Retinal pigment epithelial cell (primary cell): ENCODE measurements at places on chromosomes 4 and X.
A peak's percentile ranks its signal among the peaks of the same experiment; 100 is the strongest.

DNA sequence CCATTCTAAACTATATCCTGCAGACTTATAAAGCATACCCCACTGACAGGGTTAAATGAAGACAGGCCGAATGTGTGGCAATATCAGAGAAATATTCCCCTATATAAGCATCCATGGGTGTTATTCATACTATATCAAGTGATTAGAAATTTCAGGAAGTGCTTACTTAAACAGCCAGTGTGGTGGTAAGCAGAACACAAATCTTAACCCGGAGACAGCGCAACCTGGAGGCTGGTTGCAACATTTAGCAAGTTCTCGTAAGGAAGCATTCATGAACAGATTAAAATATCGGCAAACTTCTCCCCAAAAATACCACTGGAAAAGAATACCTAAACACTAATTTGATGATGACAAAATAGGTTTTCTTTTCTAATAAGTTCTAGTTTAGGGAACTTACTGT, 261.2 kb downstream of the CBLL2 start:
- DNase-seq = no peak

DNA sequence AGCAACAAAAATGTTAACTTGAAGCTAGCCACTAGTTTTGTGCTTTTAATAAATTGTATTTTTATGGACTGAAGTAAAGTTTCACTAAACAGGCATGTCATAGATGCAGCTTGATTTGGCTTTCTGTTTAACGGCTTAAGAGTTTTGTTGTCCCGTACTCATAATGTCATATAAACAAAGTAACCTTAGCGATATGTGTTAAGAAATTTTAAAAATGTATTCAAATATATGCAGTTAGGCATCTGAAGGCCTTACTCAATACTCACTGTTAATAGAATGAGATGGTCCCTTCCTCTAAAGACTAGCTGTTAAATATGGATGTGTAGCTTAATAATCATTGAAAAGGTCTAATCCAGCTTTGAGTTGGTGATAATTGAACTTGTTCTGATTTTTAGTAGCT, 1.0 kb upstream of the SCLT1 start:
- no peak for DNase-seq

DNA sequence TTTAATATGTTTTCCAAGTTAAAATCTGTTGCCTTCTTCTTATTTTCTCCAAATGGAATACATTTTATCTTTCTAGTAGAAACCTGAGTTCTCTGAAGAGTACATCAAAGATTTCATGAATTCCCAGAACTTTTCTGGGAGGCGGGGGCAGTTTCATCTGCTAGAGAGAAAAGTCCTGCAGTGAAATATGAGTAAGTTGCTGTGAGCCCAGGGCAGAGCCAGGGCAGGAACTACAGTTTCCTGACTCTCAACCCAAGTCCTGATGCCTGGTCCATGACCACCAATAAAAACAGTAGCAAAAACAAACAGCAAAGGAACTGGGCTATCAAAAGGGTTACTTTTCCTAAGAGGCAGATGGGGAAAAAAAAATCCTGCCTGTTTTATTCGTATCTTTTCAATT, 239.4 kb upstream of the CTSO start:
- no peak for DNase-seq

GRCh38 chr4:70703619-70704214, 15.4 kb downstream of the UTP3 start:
- DNase-seq = peak; percentile 46

GRCh38 chr4:151035328-151035727, 20.2 kb upstream of the LRBA start:
- DNase-seq = no peak

- no peak for DNase-seq
Observed at GRCh38 chr4:153246446-153247115, 42.3 kb downstream of the TRIM2 start.

DNA sequence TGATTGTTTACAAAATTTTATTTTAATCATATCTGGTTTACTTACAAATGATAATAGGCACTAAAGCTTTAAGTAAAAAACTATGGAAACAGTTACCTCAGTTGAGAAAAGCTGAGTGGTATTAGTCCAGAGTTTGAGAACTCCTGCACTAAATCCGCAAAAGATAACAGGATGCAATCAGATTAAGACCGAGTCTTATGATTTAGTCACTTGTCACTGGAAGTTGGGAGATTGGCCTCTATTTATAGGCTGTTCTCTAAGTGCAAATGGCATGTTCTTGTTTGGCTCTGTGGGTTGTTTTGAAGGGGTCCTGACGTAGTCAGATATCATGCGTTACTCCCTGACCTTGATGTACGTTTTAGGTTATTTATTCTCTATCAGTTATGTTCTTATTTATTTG, 6.3 kb downstream of the GPAT3 start:
- peak; percentile 51 for DNase-seq

- DNase-seq = no peak
Observed at GRCh38 chr4:40270609-40271008, 64.5 kb upstream of the CHRNA9 start.

DNA sequence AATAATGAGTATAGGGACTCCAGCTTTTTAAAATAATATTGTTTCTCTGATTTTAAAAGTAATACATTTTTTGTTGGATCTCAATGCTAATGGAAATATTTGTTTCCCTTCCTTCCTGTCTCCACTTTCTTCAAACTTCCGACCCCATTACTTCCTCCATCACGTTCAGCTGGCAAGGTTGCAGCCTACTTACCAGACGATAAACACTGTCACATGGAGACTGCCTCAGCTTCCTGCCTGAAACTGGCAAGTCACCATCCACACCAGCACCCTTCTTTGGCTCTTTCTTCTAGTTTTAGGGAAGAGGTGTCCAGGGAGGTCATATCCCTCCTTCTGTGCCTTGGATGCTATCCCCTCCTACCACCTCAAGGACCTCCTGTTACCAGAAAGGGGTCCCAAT, 3.4 kb upstream of the INTU start:
- no peak for DNase-seq

DNA sequence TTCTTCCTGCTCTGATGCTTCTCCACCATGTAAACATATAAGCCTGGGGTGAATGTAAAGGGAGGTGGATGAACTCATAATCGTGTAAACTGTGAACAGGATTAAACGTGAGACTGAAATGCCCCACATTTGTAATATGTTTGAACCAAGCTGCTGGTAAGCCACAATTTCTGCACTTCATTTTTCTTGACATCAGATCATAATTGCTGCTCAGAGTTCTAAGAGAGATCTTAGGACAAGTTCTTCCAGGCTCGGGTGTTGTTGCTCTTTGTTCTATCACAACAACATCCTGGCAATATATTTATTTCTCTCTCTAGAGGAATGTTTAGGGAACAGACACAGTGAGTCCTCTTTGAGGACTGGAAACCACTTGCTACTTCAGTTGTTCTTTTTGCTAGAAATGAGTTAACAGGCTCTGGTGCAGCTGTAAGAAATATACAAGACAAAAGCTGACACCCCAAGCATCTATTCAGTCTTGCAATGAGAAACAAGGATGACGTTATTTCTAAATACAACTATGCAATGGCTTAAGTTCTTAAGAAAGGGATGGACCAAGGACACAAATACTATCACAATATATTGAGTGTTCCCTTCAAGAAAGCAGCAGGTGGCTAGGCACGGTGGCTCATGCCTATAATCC, 59.6 kb downstream of the LNX1 start:
- DNase-seq = no peak

- DNase-seq = no peak
Observed at GRCh38 chrX:48573690-48574269, 504 bp upstream of the RBM3 start.

DNA sequence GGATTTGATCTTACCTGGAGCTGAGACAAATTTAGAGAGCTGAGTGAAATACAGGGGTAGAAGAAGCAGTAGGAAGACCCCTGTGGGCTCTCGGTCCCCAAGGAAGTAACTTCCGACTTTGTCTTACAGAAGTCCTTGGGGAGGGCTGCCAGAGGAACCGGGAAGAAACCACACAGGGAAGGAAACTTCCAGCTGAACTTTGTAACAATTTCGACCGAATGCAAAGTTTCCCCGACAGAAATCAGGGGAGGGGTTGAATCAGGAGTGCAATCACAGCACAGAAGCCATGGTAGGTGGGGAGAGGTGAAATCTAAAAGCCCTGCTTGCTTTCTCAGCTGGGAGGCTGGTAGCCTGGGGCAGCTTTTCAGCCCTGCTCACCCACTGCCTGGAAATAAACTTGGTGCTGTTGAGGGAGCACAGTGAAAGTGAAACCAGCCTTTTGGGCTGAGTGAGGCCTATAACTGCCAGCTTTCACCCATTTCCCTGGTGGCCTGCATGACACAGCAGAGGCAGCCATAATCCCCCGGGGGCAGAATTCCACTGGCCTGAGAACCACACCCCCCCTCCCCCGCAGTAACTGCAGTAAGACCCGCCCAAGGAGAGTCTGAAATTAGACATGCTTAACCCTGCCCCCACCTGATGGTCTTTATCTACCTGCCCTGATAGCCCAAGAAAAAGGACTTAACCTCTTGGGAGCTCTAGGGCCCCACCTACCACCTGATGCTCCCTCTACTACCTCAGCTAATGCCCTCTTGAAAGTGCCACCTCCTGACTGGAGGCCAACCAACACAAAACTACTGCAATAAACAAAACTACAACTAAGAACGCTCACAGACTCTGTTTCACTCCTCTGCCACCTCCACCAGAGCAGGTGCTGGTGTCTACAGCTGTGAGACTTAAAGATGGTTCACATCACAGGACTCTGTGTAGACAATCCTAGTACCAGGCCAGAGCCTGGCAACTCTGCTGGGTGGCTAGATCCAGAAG, 248.2 kb downstream of the PARM1 start:
- no peak for DNase-seq

DNA sequence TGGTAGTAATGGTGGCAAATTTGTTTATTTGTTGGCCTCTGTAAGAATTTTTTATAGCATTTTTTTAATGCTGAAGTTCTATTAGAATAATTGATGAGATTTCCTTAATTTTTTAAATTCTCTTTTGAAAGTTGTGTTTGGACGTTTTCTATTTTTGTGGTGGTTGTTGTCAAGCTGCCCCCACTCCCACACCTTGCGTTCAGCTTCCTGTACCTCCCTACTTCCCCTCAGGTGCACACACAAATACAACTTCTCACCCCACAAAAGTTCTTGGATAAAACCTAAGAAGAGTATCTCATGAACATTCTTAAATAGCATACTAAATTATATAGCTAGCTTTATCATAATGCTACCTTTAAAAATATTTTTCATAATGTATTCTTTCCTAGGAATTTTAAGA, 38.7 kb downstream of the EXOC1 start:
- no peak for DNase-seq

- no peak for DNase-seq
Observed at GRCh38 chr4:2583517-2583916, 47.1 kb downstream of the FAM193A start.

DNA sequence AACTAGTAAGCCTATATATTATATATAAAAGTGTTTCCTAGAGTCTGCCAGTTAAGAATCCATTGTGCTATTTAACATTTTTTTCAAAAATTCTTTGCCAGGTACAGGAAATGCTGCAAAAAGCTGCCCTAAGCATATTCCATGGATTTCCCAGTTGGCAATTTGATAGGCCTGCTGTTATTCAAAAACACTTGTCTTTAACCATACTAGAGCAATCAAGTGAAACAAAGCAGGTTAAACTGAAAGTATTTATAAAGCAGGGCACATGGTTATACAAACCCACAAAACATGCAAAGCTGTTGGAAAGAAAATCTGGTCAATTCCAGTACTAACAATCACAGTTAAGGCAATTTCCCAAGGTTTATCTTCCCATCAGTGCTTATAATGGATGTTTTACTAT, 159.9 kb downstream of the UNC5C start:
- peak; percentile 17 for DNase-seq

GRCh38 chrX:40086569-40087335, 11.0 kb downstream of the BCOR start:
- no peak for DNase-seq

- DNase-seq = no peak
Observed at GRCh38 chr4:61336488-61336887, 136.4 kb downstream of the ADGRL3 start.

- no peak for DNase-seq
Observed at GRCh38 chr4:128358231-128358912, 70.8 kb upstream of the PGRMC2 start.

- no peak for DNase-seq
Observed at GRCh38 chrX:19569121-19569805, 54.0 kb upstream of the MAP3K15 start.

DNA sequence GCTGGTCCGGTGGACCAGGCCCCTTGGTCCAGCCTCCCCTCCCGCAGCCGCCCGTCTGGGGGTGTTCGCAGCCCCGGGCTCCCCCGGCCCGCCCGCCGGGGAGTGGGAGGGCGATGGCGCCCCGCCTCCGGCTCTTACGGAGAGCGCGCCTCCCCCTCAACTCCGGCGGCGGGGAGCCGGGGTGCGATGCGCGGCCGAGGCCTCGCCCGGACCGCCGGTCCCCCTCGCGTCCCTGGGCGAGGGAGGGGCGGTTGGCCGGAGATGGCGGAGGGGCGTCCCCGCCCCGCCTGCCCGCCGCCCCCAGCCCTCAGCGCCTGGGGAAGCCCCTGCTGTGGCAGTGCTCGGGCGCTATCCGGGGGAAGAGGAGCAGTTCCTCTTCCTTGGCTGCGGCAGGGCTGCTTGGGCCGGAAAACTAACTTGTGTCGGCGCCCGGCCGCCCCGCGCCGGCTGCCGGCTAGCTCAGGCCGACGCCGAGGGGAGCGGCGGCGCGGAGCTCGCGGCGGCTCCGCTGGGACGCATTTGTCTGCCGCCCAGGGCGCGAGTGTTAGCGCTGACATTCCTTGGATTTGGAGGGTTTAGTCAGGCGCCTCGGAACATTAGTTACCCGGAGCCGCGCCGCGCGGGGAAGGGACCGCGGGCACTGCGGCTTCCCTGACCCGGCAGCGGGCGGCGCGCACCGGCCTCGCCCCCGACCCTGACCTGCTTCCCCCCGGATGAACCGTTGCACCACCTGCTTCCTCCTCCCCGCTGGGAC, 994 bp downstream of the GALNT7 start:
- DNase-seq = no peak

DNA sequence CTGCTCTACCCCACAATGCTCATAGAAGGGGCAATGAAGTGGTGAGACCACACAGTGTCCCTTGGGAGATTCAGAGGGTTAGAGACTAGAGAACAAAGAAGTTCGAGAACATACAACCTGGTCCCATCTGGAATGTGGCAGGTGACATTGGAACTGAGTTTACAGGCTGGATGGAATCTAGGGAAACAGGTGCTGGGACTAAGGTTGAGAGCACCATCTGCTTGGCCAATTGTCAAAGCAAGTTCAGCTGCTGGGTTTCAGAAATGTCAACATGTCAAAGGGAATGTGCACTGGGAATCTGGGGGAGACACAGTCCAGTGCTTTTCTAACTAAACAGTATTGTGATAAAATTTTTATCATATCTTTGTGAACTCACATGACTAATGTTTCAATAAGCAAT, 15.9 kb upstream of the FAM13A start:
- no peak for DNase-seq

GRCh38 chrX:44246826-44247225, 96.6 kb downstream of the EFHC2 start:
- DNase-seq = no peak

DNA sequence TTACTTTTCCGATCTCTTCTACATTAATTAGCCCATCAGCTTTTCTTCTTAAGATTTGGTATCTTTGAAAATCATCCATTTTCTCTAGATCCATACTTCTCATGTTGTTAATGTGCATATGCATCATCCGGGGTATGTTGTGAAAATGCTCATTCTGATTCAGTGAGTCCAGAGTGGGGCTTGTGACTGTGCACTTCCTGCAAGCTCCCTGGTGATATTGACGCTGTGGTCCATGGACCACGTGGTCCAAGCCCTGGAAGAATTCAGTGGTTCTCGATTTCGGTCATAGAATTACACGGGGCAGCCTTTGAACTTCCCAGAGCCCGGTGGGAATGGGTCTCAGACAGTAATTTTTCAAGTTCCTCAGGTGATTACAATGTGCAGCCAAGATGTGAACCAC, 69.8 kb downstream of the ZFX start:
- no peak for DNase-seq
